Glomerular endothelial cell (primary cell): ENCODE measurements at places on chromosomes 6 and 20. TPM values are rescaled to one million over a fixed set of nuclear protein-coding genes. Genes with fewer than 3 reads are reported as not detected.

The LY6G6F gene
- not detected in 2 replicates for total RNA-seq

The CRISP2 gene
- total RNA-seq = not detected in 2 replicates

The SNAI1 gene
- 6.9 and 17.2 TPM in 2 replicates for total RNA-seq

The HLA-DRB1 gene
- 12.7 and 20.4 TPM in 2 replicates for total RNA-seq

The NDRG3 gene
- total RNA-seq = 21.0 and 25.6 TPM in 2 replicates

The FAM229B gene
- 6.2 and 29.2 TPM in 2 replicates for total RNA-seq

The FAM83C gene
- total RNA-seq = not detected in 2 replicates

DNA sequence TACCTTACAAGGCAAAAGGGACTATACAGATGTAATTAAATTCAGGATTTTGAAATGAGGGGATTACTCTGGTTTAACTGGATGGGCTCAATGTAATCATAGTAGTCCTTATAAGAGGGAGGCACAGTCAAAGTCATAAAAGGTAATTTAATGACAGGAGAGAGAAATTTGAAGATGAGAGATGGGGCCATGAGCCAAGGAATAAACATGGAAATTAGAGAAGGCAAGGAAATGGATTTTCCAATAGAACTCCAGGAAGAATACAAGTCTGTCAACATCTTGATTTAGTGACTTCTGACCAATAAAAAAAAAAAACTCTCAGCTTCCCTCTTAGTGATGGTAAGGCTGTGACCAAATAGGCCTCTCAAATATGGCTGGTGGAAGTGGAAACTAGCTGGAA, 101.9 kb upstream of the BEND3 start:
- DNase-seq = no peak

- no peak for DNase-seq
Observed at GRCh38 chr6:84554074-84554473, 210.3 kb downstream of the TBX18 start.

GRCh38 chr20:50568549-50568942, 58.4 kb downstream of the PTPN1 start:
- no peak for DNase-seq

DNA sequence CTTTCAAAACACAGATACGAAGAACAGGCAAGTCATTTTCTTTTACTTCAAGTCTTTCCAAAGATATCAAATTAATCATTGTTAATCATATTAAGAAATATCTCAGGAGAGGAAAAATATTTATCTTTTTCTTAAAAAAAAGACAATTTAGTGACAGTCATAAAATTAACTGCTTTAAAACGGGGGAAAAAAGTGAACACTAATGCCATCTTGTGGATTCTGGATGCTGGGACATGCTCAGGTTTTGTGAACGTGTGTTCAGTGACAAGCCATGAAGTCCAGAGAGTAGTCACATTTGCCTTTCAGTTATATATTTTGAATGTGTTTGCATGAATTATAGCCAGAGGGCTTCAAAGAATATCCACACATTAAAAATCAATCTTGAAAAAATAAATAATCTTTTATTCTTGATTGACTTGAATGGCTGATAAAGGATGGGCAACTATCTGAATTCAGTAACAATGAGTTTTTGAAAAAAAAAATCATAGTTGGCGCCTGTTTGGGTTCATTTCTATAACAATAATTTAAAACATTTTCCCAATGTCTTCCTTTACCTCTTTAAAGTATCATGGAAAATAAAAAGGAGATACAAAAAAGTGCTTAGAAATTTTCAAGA, 74.7 kb upstream of the NOX3 start:
- no peak for DNase-seq

DNA sequence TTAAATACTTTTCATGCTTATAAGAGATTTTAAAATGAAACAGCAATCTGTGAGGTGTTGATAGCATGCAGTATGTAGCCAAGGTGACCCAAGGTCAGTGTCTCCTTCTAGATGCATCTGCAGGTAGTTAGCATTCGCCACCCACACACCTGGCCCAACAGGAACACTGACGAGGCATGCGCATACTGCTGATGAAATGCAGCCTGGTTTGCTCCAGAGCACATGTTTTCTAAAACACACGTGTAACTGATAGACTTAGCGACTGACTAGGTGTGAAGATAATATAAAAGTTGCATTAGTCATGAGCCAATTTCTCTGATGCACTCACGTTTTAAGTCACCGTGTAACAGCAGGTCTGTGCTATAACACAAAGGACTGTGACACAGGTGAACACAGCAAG, 77.1 kb upstream of the RPS6KA2 start:
- no peak for DNase-seq

- DNase-seq = no peak
Observed at GRCh38 chr6:3419624-3420272, 37.1 kb downstream of the SLC22A23 start.

GRCh38 chr6:43196337-43196736, 14.3 kb downstream of the CUL9 start:
- no peak for DNase-seq

- no peak for DNase-seq
Observed at GRCh38 chr6:108168090-108168463, 2.3 kb downstream of the NR2E1 start.

GRCh38 chr6:33744001-33744848, 2.5 kb downstream of the IP6K3 start:
- DNase-seq = peak; percentile 20

GRCh38 chr6:87714093-87714842, 12.2 kb upstream of the AKIRIN2 start:
- DNase-seq = no peak

DNA sequence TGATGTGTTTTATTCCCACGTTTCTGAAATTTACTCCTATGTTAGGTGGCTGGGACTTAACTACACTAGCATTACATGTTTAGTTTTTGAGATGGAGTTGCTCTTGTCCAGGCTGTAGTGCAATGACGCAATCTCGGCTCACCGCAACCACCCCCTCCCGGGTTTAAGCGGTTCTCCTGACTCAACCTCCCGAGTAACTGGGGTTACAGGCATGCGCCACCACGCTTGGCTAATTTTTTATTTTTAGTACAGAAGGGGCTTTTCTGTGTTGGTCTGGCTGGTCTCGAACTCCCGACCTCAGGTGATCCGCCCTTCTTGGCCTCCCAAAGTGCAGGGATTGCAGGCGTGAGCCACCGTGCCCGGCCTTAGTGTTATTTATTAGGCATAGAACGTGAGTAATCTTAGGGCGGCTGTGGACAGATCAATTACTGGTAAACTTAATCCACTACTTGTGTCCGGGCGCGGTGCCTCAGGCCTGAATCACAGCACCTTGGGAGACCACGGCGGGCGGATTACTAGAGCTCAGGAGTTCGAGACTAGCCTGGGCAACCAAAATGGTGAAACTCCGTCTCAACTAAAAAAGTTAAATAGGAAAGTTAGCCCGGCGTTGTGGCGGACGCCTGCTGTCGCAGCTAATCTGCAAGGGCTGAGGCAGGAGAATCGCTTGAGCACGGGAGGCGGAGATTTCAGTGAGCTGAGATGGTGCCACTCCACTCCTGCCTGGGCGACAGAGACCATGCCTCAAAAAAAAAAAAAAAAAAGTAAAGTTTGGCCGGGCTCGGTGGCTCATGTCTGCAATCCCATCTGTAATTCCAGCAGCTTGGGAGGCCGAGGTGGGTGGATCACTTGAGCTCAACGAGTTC, 123.7 kb upstream of the BTN3A2 start:
- DNase-seq = no peak

GRCh38 chr20:53445321-53445731, 148.3 kb downstream of the ZNF217 start:
- no peak for DNase-seq

- no peak for DNase-seq
Observed at GRCh38 chr6:211871-212497, 80.3 kb upstream of the DUSP22 start.

GRCh38 chr6:57262901-57263694, 41.0 kb upstream of the RAB23 start:
- peak; percentile 25 for DNase-seq

DNA sequence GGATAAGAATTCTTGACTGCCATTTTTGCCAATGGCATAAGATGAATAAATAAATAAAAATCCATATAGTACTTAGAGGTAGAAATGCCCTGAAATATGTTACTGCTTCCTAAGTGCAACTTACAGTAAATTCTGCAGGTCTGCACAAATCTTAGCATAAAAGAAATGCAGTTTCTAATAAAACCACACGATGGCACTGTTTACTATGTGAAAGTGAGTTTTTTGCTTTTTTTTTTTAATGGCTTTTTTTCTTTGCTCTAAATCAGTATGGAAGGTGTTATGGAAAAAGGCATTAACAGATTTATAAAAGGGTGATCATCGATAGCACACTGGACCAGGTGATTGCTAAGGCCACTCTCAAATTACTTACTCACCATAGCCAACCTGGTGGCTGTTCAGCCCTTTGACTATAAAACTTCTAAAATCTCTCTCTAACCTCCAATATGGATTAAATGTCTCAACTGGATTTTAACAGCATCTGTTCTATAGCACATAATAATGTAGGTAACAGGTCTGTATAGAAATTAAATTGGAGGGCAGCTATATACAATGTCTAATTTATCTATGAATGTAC, 45.8 kb downstream of the AHI1 start:
- peak; percentile 34 for DNase-seq

- no peak for DNase-seq
Observed at GRCh38 chr6:11067348-11067747, 23.2 kb upstream of the ELOVL2 start.

DNA sequence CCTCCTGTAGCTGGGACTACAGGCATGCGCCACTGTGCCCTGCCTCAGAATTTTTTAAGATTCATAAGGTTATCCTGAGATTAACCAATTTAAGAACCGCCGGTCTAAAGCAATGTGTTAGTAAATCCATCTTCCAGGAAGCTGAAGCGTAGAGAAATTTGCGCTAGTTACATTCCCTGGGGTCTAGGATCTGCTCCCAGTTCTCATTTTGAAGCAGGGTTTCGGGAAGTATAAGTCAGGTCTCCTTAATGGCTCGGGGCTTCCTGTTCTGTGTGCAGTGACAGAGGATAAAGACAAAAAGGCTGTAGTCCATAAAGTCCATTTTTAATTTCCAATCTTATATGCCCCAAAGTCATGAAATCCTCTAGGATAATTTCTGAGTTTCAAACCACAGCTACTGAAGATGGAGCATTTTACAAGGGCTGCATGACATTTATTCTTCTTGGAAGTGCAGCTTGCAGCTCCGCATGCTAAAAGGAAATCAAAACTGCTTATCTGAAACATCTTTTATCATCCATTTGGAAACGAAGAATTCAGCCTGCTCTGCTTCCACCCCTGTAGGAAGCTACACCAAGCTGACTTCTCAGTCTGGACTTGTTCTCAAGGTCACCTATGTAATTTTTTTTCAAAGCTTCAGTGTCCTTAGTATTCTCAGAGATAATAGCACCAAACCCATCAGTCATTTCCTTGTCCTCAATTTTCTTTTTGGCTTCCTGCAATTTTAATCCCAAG, 326.1 kb downstream of the PRL start:
- no peak for DNase-seq

- no peak for DNase-seq
Observed at GRCh38 chr20:61288331-61288784, 36.3 kb downstream of the CDH4 start.

GRCh38 chr6:124190256-124190655, 386.6 kb downstream of the NKAIN2 start:
- DNase-seq = no peak

- no peak for DNase-seq
Observed at GRCh38 chr6:39152262-39152661, 37.3 kb upstream of the SAYSD1 start.

- no peak for DNase-seq
Observed at GRCh38 chr20:58657986-58658385, 6.9 kb downstream of the STX16 start.

DNA sequence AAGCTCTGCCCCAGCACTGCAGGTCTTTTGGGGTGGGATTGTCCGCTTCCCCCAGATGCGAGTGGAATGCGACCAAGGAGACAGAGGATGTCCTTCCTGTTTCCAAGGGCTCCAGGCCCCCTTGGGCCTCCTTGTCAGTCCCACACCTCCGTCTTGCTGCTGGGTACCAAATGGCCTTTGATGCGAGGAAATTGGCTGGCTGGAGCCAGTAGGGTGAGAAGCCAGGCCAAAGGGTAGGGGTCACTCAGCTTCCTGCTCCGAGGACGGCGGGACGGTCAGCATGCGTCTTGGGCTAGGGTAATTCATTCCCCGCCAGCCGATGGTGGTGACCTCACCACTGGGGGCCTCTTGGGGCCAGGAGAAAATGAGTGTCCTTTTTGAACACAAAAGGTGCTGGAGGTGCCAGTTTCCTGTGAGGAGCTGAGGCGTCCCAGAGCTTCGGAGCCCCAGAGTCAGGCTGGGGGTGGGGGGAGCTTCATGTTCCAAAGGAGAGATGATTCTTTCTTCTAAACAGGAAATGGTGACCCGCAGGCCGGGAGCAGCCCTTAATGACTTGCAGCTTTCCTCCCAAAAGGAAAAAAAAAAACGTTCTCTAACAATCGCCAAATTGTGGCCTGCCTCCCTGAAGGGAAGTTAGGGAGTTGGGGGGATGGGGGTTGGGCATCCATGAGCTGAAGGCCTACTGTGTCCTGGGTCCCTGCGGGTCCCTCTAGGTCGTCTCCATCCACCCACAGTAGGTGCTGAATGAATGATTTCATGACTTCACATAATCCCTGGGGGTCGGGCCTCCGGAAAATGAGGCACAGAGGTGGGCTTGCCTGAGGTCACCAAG, 6.7 kb downstream of the SNAI1 start:
- no peak for DNase-seq

DNA sequence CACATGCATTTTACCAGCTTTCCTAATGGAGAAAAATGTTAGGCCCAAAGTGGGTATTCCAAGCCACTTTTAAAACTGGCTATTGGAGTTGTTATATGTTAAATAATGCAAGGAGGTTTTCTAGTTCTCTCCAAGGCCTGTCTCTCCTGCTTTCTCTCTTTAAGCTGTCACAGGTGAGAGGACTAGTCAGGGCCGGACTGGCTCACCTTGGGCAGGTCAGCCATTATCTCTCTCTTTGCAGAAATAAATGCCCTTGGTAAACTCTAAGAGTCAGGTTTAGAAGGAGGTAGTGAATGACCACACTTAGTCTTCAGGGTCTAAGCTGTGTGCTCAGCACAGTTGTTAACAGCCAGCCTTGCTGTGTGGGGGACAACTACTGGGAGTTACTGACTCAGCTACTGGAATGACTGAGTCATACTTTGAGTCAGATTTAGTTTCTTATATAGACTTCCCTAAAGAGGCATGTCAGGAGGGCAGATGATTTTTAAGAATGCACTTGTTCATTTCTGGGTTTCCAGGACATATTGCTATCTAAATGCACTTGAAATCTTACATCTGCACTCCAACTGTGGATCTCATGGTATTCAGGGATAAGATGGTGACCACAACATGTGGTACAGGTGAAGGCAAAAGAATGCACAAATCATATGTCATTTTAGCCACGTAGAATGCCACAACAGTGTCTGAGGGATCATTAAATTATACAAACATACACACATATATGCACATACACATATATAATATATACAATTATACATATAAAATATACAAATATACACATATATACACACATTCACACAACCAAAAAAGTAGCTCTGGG, 719.4 kb downstream of the EPM2A start:
- DNase-seq = peak; percentile 41
